ENCODE measurements at places on chromosomes 5 and 9.

DNA sequence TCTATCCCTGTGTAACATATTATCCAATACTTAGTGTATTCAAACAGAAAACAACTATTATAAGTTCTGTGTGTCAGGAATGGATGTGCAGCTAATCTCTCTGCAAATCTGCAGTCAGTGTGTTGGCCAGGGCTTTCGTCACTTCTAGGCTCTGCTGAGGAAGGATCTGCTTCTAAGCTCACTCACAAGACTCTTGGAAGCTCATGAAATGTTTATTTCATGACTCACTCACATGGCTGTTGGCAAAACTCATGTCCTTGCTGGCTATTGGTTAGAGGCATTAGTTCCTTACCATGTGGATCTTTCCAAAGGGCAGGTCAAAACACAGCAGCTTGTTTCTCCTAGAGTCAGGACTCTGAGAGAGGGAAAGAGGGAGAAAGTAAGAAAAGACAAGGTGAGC is 367.4 kb upstream of the SMARCA2 start:
- no peak for DNase-seq

DNA sequence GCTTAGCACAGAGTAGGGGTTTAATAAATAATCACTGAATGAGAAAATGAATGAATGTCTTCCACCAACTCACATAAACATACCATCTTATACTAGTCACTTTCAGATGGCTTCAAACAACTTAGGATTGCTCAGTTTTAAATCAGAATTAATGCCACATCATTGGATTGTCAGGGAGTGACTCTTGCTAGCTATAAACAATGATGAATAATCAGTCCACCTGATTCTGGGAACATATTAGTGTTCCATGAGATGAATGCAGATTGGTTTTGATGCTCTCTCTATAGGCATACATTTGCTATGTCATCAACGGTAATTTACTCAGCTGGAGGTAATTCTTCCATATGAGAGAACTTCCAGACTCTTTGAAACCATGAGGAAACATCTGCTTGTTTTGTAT is 97.4 kb downstream of the CDH9 start:
- peak; percentile 93 for DNase-seq

DNA sequence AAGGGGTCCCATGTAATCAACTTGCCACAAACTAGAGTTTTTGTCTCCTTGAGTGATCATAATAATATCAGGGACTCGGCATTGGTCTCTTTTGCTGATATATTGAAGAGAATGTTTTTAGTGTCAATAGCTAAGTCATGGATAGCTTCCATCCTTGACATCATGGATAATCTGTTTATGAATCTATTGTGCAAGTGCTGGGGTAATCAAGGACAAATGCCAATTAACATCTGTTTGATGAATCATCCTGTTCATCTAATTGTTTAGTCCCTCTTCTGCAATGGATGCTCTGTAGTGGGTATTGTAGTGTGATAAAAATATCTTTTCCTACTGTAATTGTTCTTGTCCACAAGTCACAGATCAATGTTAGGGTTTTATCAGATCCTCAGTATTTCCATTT is 607.5 kb upstream of the SEMA6A start:
- no peak for DNase-seq

- DNase-seq = peak; percentile 37
Measured at GRCh38 chr9:118567861-118568260, 801.4 kb downstream of the BRINP1 start.

GRCh38 chr5:67897431-67897830 is 318.1 kb upstream of the PIK3R1 start:
- DNase-seq = no peak

- no peak for DNase-seq
Measured at GRCh38 chr5:34464829-34465228, 191.3 kb upstream of the RAI14 start.

- no peak for DNase-seq
Measured at GRCh38 chr5:155402927-155403640, 389.5 kb downstream of the KIF4B start.

DNA sequence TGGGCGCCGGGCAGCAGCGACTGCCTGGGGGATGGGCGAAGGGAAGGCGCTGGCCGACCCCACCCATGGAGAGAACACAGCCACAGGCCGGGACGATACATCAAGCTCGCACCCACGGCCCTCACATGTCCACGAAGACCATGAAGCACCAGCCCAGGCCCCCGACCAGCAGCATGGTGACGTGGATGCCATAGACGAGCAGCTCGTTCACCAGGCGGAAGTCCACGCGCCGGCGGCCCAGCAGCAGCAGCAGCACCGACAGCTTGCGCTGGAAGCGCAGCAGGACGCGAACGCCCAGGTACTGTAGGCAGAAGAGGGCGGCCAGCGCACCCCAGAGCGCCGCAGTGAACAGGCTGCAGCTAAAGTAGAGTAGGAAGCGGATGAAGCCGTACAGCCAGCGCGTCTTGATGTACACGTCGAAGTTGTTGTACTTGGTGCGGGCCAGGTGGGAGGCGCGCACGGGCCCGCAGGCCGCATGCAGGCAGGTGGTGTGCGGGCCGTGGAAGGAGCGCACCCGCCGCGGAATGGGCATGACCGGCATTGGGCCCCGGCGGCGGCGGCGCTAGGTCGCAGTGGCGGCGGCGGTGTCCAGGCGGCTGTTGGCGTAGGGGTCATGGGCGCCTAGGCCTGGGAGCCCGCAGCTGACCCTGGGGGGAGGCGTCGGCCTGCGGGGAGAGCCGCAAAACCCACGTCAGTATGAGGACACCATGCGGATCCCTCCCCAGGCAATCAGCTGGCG is 2.1 kb downstream of the TMEM250 start:
- no peak for DNase-seq

DNA sequence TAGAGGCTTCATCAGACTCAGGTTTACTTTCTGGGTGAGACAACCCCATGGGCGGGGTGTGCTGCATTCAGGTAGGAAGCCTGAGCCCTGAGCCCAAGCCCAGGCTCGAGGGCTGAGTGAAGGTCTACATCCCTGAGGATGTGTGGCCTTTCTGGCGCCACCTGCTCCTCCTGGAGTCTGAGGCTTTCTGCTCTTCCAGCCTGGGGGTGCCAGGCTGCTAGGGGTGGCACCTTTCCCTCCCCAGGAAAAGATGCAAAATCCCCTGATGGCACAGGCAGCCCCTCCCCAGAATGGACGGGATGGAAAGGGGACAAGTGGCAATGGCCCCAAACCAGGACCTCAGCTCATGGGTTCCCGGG is 44.4 kb upstream of the PRRC2B start:
- no peak for DNase-seq

GRCh38 chr5:160843240-160843639 is 8.8 kb downstream of the ATP10B start:
- no peak for DNase-seq

- no peak for DNase-seq
Measured at GRCh38 chr5:153618307-153618706, 127.8 kb downstream of the GRIA1 start.

GRCh38 chr5:180791611-180792213 is 10.9 kb downstream of the MGAT1 start:
- DNase-seq = no peak

DNA sequence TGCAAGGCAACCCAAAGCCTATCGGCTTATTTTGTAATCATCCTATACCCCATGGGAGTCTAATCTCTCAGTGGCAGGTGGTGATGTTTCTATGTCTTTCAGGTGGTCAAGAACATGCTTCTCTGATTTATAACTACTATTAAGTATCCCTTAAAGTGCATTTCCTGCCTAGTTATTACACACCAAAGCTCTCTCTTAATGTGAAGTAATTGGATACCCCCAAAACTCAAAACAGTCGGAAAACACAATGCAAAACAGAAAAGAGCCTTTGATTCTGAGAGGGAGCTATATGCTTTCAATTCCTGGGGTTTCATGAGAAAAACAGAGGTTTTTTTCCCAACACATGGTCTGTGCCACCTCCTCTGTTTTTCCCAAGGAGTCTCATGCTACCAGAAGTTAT is 416.4 kb downstream of the CSNK1G3 start:
- DNase-seq = no peak

DNA sequence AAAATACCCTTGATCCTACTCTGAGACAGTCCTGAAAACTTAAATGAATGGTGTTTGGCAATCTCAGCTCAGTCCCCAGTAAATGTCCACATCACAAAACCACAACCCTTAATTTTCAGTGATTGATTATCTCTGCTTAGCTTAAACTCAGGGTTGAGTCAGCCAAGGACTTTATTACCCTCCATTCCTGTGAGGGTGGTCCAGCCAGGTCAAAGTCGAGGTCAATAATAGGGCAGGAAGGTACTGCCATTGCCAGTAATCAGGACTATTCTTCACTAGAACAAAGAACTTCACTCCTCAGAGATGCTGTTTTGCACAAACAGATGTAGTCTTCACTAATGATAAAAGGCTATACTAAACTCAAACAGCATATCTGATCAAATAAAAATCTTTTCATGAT is 499.4 kb downstream of the ISL1 start:
- DNase-seq = no peak

DNA sequence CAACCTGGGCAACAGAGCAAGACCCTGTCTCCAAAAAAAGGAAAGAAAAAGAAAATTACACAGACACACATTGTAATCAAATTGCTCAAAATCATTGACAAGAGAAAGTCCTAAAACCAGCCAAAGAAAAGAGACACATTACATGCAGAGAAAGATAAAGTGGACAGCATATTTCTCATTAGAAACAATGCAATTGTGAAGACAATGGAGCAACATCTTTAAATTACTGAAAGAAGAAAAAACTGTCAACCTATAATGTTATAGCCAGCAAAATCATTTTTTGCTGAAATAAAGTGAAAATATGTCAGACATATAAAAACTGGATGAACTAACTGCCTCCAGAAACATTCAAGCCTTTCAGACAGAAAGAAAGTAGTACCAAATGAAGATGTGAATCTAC is 120.6 kb downstream of the TMEM167A start:
- DNase-seq = no peak

- DNase-seq = no peak
Measured at GRCh38 chr9:81259896-81260295, 429.5 kb downstream of the TLE1 start.

DNA sequence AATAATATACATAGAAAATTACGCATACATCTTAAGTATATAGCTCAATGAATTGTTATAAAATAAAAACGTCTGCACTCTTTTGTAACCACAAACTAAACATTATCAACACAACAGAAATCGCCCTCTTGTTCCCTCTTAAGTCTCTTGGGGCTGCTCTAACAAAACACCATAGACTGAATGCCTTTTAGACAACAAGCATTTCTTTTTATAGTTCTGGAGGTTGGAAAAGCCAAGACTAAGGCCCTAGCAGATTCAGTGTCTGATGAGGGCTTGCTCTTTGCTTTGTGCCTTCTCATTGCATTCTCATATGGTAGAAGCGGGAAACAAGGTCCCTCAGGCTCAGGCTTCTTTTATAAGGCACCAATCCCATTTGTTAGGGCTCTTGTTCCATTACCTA is 4.9 kb upstream of the IFNB1 start:
- no peak for DNase-seq

- DNase-seq = no peak
Measured at GRCh38 chr9:123608104-123608503, 252.1 kb downstream of the CRB2 start.

DNA sequence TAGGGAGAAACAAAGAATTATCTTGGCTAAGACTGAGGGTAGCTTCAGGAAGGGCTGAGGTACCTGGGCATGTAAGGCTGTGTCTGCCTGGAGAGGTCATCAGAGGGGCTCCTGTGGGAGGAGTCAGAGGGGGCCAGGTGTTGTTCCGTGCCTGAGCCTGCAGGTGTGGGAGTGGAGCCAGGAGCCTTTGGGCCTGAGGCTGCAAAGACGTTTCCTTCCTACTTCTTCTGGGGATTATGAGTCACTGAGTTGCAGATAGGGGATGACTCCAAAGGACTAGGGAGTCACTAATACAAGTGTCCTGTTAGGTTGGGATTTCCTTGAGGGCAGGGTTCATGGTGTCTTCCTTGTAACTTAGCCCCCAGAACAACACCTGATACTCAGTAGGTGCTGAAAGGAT is 391.1 kb downstream of the ARHGEF28 start:
- peak; percentile 15 for DNase-seq

GRCh38 chr5:155085282-155085989 is 71.9 kb downstream of the KIF4B start:
- DNase-seq = no peak

GRCh38 chr5:128536254-128537220 is 1.5 kb downstream of the FBN2 start:
- peak; percentile 66 for DNase-seq

- peak; percentile 54 for DNase-seq
Measured at GRCh38 chr9:100098046-100098886, 534 bp downstream of the ERP44 start.

Measured in HCEC 1CT (cell line).